ENCODE measurements at places on chromosomes 4 and X.

DNA sequence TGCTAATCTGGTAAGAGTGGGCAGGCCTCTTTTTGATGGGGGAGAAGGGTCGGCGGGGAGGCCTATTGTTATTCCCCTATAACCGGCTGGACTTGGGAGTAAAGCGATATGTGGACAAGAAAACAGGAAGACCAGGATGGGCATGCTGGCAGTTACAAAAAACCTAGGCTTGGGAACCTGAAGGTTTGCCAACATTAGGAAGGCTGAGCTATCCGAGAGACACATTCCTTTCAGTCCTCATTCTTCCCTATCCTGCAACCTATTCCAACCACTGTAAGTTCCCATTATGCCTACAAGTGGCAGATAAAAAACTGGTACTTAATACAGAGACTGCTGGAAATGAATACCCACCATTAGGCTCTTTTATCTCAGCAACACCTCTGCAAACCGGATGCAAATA, 32.4 kb upstream of the CT47C1 start:
- peak; percentile 1 for DNase-seq

DNA sequence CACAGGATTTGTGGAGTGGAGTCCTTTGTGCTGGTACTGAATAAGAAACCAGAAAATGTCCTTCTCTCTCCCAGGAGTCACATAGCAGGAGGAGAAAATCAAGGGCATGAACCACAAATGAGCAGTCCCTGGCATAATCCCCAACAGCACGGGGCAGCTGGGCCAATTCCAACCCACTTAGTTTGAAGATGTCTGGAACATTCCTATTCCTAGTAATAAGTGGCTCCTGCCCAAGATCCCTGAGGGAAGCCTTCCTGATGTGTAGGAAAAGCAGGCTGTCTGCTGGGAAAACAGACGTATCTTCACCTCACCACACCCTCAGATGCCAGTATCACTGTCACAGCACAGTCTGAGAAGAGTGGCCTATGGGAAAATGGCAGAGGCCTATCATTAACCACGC, 182.8 kb upstream of the MAP3K15 start:
- peak; percentile 72 for DNase-seq

- DNase-seq = no peak
Measured at GRCh38 chr4:60709061-60709460, 491.1 kb upstream of the ADGRL3 start.

- peak; percentile 90 for DNase-seq
Measured at GRCh38 chrX:19303256-19303880, 40.4 kb upstream of the PDHA1 start.

DNA sequence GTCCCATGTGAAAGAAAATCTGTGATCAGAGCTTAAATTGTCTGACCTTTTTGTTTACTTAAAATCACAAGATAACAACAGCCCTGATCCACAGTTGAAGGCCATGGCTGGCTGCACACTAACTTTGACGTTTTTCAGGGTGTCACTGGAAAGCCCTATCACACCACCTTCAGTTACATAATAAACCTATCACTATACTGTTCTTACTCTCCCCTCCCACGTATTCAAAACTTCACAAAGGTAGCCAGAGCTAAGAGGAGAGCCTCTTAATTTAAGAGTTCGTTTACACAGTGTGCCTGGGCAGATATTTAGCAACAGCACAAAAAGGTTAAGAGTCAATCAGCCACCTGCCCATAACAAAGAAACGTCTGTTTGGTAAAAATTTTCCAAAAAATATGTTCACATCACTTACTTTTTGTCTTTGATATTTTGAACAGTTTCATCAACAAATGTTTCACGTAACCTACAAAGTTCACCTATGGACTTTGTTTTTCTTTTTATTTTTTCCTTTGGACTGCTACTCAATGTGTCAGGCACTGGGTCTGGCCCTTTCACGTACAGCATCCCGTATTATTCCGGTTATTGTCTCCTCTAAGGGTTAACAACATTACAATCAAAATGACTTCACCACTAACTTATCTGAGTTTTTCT, 25.0 kb downstream of the RFC1 start:
- DNase-seq = no peak

DNA sequence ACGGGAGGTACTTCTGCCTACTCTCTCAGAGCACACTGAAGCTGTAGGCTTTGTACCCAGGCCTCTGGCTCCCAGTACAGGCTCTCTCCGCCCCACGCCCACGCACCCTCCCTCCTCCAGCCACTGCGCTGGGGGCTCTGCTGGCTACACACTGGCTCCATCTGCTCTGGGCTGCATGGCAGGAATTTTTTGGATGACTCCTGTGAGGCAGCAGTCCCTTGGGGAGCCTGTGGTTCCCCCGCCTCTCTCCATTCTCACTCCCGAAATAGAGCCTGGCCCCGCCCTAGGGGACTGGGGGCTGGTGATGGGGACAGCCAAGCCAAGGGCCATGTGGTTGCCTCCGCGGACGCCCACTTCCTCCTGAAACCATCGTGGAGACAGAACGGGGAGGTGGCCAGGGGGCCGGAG, 58.1 kb upstream of the ADRA2C start:
- peak; percentile 92 for DNase-seq

- no peak for DNase-seq
Measured at GRCh38 chr4:73259571-73260090, 1.0 kb upstream of the ANKRD17 start.

DNA sequence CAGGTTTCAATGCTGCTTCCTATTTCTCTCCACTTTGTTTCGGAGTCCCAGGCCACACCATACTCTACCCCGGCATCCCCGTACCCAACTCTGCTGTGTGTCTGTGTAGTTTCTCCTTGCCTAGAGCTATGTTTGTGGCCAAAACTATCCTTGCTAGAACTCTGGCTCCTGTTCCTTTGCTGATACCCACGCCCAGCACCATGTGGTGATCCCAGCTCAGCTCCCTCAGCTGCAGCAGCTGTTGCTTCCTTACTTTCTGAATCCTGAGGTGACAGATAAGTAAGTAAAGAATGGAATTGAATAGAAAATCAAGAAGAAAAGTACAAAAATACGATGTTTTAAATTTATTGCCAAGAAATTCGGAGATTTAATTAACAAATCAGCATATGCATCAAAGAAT, 55.8 kb downstream of the CASP3 start:
- DNase-seq = no peak

- DNase-seq = peak; percentile 13
Measured at GRCh38 chrX:107677501-107677901, 49.2 kb downstream of the PRPS1 start.

DNA sequence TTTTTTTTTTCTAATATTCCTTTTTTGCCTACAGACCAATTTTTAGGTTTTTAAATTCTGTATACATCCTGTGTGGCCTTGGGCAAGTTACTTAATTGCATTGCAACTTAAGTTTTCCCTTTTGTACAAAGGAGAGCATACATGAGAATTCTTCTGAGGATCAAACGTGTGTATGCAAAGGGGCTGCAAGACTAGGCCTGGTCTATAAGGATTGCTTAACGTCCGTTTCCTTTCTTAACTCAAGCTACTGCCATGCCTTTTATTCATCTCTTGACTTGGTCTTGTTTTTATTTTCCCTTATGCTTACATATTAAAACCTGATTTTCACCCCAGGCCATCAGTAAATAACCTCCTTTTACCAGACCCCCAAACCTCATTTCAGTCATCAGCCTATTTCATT, 13.6 kb downstream of the RBPJ start:
- no peak for DNase-seq

DNA sequence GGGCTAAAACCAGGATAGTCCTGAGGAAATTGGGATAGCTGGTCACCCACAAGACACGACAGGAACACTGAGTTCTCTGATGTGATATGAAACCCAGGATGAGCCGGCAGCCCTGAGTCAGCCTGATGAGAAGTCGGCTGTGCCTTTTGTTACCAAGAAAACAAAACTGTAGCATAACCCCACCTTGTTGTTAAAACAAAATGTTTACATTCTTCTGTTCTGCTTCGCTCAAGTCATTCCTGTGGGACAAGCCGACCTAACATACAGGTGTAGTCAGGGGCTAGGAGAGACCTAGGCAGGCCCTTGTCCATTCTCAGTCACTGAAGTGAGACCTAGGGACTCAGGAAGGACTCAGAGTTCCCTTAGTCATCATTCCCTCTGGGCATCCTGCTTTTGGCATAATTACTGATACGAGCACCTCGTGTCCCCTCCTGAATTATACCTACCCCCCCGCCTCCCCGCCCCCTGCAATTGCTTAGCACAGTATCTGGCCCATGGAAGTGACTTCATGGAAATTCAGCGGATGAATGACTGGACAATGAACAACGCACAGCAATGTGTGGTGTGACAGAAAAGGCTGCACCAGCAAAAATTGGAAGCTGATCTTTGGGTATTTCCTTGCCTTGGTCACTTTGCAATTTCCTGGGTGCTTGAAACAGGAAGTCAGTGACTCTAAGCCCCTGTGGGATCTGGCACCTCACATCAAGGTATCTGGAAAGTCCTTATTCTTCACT, 31.9 kb upstream of the TLR2 start:
- no peak for DNase-seq

DNA sequence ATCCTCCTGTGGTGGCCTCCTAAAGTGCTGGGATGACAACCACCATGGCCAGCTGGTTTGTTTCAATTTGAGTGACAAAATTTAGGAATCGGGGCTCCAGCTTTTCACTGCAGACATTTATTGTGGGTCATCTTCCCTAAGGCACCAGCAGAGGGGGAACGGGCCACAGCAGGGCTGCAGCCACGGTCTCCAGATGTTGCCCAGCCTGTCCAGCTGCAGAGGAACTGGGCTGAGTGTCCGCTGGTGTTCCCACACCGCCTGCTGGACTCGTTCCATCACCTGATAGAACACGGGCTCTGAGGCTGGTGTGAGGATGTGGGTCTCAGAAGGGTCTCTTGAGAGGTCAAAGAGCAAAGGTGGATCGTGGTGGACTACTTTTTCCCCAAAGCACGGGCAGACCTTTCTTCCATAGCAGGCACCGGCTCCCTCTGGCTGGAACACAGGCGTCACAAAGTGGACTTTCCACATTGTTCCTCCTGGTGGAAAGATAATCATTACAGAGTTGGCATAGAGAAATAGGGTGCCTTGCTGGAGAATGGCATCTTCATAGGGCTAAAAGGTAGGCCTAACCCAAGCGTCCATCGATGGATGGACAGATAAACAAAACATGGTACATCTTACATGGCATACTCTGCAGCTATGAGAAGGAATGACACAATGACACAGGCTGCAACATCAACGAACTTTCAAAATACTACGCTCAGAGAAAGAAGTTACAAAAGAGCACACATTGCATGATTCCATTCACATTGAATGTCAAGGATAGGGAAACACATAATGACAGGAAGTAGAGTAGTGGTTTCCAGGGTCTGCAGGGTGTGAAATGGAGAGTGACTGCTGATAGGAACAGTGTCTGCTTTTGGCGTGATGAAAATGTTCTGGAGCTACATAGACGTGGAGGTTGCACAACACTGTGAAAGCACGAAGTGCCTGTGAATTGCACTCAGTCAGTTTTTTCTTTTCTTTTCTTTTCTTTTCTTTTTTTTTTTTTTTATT, 5.9 kb upstream of the ARSD start:
- DNase-seq = no peak

- peak; percentile 46 for DNase-seq
Measured at GRCh38 chr4:30828264-30828926, 108.2 kb downstream of the PCDH7 start.

DNA sequence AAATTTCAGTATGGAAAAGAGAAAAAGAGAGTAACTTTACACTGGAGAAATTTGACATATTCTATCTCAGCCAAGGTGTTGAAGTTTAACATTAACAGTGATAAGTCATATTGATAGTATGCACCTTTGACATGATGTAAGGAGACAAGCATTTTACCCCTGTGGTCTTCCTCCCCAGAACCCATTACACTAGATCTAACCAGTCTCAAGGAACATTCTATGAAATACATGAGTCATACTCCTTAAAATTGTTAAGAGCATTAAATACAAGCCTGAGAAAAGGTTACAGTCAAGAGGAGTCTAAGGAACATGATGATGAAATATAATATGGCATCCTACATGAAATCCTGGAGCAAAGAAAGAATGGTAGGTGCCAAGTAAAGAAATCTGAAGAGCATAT, 1151.3 kb upstream of the IGFBP7 start:
- DNase-seq = no peak

GRCh38 chr4:109721033-109721432, 8.8 kb downstream of the PLA2G12A start:
- no peak for DNase-seq

DNA sequence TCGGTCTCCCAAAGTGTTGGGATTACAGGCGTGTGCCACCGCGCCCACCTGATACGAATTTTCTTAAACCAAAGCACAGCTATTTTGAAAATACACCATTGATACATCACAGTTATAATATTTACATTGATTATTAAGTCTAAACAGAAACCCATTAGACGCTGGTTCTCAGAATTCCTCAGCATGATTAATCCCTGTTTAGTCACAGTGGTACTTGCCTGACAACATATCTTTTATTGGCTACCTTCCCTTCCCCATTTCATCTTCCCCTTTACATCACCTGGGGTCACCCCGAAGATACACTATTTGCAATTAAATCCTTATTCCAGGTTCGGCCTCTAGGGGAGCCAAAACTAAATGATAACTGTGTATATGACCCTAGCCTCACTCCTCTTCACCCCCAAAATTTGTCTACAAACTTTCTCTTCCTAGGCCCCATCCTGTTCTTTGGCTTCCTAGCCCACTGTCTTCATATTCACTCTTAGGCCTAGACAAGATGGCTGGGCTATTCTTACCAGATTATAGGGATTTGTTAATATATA, 36.8 kb upstream of the IL1RAPL1 start:
- DNase-seq = no peak

DNA sequence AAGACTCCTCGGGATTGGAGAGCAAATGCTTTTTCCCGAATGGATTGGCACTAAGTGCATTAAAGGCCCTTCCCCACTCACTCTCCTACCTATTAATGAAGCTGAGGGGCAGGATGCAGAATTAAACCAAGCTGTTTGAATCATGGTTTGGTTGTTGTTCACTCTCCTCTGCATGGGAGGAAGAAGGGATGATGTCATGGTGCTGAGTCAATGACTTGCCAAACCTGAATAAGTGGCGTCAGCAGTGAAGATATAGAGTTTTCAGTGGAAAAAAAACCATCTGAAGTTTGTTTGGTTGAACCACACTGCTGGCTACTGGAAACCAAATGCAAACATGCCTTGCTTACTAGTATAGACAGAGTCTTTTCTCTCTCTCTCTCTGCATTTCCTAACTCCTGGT, 19.8 kb upstream of the ZXDA start:
- no peak for DNase-seq

DNA sequence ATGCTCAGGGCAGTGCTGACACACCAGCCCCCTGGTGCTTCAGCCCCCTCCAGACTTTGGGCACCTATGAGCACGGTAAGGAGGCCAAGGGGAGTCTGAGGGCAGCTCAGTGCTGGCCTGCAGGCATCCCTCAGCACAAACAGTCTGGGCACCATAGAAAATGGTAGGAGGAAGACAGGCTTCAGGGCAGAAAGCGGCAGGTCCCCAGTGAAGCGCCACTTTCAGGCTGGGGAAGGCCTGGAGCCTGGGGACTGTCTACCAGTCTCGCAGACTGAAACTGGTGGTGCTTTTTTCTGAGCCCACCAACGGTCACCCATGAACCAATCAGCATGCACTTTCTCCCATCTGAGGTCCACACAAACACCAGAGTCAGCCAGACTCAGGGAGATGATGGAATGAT, 1074.7 kb downstream of the PCDH18 start:
- no peak for DNase-seq
